ENCODE measurements at places on chromosomes 7 and 10.

GRCh38 chr7:13288516-13288915 lies 601.1 kb downstream of the ARL4A start:
- no peak for ATAC-seq

DNA sequence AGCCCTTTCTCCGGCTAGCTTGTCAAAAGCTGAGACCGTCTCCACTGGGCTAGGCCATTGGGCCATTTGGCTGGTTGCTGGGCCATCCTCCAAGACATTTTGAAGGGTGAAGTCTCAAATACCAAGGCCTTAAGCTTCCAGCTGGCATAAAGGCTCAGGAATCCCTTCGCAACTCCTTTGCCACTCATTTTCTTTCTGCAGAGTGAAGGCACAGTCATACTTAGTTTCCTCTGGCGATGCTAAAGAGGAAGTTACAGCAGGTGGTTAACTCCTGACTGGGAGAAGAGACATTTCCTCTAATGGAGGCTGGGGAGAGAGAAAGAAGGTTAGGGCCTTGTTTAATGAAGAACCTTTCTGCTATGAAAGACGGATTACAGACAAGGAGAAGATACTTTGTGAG lies 4.8 kb upstream of the REPIN1 start:
- no peak for ATAC-seq

DNA sequence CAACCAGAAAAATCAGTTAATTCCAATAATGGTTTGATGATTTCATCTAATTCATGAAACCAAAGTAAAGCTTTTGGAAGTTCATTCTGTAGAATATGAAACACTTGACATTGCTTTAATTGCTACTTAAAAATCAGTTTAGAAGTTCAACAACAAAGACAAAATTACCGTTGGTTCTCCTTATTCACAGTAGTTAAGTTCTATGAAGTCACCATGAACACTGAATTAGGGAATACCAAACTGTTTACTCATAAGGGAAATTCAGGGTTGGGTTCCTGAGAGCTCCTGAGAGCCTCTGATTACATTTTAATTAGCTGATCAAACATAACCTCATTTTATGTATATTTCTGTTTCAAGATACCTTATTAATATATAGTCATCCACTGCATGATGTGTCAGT lies 46.2 kb downstream of the ZNF438 start:
- no peak for ATAC-seq

GRCh38 chr10:130656187-130656575 lies 520.0 kb downstream of the GLRX3 start:
- ATAC-seq, result no peak

DNA sequence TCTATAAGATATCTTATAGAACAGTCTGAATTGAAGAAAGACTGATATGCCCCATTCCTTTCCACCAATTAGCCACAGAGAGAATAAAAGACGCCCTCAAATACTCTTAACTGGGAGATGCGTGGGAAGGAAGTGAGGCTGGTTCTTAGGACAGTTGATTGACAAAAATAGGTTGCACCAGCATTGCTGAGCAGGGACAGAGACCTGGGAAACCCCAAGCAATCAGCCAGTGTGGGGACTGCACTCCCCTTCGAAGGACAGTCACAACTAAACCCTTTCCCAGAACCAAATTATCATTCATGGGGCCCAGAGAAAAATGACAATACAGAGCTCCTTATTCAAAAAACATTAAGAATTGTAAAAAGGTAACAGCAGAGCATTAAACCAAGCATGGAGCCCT lies 196.9 kb upstream of the GHITM start:
- no peak for ATAC-seq

- ATAC-seq, result no peak
Measured at GRCh38 chr7:132785870-132786269, 209.6 kb upstream of the PLXNA4 start.

DNA sequence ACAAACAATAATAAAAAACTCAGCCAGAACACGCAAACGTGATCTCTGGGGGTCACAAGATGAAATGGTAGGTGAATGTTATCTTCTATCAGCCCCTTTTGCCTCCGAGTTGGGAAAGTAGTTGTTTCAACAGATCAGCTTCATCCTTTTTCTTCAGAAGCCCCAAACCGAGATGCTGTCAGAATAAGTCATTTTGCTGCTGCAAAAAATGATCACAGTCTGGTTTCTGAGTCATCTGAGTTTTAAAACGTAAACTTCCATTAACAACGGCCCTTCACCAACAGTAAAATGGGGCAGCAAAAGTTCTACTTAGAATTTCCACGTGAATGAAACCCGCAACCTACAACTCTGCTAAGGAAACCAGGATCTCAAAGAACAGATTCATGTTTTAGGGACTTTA lies 44.9 kb downstream of the JCAD start:
- ATAC-seq, result no peak

- no peak for ATAC-seq
Measured at GRCh38 chr10:22265839-22266537, 48.2 kb upstream of the EBLN1 start.

GRCh38 chr7:74183653-74184450 lies 9.7 kb downstream of the EIF4H start:
- ATAC-seq, result no peak

- no peak for ATAC-seq
Measured at GRCh38 chr10:132310701-132311337, 3.1 kb upstream of the STK32C start.

DNA sequence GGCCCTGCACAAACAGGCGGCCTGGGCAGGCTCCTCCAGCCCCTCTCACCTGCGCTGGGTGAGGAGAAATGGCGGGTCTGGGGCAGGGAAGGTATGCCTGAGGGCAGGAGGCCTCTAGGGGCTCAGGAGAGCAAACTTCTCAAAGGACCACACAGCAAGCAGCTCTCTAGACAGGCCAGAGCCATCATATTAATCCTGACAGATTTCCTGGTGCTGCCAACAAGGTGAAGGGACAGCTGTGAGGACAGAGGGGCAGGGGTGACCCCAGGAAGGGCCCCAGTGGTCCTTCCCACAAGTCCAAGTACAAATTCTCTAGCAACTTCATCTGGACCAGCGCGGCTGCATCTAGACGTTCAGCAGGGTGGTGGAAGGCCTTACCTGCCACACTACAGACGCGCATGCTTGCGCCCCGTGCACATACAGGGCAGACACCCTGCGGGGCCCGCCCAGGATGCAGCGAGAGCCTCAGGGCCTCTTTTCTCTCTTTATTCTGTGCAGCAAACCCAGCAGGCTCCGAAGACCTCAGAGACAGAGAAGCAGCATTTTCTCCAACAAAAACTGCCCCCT lies 62.1 kb downstream of the ZRANB1 start:
- no peak for ATAC-seq

- no peak for ATAC-seq
Measured at GRCh38 chr10:102146971-102147428, 5.2 kb upstream of the NOLC1 start.

DNA sequence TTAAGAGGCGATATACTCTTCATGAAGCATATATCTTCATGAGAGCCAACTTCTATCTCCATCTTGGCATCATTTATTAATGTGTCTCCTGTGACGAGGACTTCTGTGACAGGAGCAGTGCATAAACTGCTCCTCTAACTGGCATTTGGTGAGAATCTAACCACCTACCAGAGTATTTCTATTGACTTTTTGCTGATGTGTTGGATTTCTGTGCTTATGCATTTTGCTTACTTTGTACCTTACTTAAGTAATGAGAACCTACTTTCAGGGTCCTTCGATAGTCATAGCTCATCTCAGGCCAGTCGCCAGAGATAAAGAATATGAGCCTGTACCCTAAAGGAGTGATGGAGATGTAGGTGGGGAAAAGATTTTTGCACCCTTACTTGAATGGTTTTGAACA lies 265.7 kb downstream of the SUGCT start:
- no peak for ATAC-seq

GRCh38 chr10:122159141-122159970 lies 111.7 kb upstream of the BTBD16 start:
- ATAC-seq, result no peak

GRCh38 chr10:58868736-58869435 lies 307.6 kb upstream of the PHYHIPL start:
- no peak for ATAC-seq

DNA sequence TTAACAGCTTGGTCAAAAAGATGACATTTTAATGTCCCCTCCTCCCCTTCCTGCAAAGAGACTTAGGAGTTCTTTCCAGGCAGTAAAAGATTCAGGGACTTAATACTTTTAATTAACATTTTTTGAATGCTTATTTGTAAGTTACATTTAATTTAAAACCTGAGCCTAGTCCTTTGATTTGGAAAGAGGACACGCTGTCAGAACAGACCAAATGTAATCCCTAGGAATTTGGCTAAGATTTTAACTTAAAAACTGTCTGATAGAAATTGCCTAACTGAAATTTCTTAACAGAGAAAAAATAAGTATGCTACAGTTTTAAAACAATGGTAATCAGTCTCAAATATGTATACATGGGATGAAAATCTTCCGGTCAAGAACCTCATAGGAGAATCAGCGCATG lies 98.5 kb downstream of the NRP1 start:
- no peak for ATAC-seq

DNA sequence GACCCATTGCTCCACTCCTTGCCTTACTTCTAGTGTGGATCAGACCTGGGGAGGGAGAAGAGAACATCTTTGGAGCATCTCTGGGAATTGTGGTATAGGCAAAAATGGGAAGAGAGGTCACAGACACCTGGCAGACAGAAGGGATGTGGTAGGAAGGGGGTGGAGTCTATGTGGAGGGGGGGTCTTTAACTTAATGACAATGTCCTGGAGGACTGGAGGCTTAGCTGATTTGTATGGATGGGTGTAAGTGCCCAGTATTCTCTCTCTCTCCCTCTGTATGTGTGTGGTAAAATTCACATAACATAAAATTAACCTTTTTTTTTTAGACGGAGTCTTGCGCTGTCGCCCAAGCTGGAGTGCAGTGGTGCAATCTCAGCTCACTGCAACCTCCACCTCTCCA lies 3.1 kb upstream of the LDB1 start:
- ATAC-seq, result no peak

GRCh38 chr7:128845987-128846386 lies 15.8 kb downstream of the FLNC start:
- no peak for ATAC-seq

DNA sequence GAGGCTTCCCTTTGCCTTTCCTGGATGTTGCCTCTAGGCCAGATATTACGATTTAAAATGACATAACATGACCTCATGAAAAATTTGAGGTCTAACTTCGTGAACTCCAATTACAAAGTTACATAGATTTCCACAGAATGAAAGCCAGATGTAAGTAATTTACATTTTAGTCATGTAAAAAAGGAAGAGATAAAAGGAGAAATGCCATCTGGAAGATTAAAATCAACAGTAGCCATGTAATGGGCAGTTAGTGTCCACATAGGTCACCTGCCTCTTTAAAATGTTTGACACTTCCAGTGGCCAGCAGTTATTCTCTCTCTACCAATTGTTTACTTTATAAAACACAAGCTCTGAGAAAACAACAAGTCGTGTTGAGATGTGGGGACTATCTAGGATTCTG lies 4.1 kb upstream of the VSTM2A start:
- ATAC-seq, result no peak

- ATAC-seq, result peak; percentile 72
Measured at GRCh38 chr7:216360-217300, 24.3 kb downstream of the FAM20C start.

DNA sequence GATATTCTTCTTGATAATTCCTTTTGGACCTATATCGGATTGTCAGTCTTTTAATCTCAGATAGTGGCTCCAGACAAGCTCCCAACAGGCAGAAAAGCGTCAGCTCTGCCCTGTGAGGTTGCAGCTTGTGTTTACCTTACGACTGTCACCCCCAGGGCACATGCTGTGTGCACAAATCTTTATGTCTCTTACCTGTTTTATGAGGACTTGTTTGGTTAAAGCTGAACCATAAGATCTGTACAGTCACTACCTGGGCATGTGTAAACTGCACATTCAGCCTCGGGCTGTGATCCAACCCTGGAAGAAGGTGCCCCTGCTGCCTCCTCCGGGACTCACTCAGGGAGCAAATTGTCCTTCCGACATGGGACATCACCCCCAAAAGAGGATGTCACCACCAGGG lies 119.8 kb downstream of the GALNT17 start:
- ATAC-seq, result no peak

DNA sequence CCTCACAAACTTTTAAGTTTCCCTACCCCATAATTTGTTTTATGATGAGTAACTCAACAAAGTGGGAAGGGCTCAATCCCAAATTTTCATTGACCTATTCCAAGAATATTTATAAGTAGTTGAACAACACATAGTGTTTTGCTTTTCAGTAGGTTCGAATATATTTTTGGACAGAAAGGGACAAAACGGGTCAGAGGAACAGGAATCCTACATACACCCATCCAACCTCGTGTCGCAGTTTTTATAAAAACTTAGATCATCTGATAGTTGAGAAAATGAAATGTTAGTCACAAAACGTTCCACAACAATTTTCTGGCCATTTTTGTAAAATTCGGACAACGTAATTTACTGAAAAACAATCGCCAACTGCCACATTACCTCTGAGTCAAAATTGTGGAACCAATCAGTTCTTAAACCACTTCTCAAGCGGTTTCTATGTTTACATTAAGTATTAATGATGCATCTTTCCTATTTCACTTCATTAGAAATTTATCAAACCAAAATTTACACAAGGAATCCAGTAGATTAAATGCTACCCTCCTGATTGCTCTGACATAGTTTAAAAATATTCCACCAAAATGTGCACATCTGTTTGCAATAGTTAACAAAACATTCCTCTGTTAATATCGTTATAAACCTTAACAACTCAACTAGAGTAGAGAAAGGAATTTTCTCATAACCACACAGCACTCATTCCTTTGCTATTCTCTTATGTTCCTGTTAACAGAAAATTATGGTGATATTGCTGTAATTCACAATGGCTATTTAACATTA lies 6.3 kb downstream of the WNT16 start:
- ATAC-seq, result no peak

DNA sequence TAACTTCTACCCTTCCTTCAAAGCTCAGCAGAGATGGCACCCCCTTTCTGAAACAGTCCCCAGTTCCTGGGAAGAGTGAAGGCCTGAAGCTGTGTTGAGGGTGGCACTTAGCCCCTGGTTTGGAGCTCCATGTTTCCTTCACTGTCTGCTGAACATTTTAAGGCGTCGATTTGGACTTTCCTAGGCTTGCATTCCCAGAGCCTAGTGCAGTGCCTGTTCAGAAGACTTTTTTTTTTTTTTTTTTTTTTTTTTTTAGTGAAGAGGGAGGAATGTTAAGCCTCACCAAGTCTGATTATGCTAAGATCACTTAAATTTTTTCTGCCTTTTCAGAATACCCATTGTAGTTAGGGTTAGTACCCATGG lies 97.0 kb downstream of the PFKFB3 start:
- no peak for ATAC-seq

GRCh38 chr10:4154191-4154715 lies 369.2 kb upstream of the KLF6 start:
- no peak for ATAC-seq

- no peak for ATAC-seq
Measured at GRCh38 chr7:8605221-8605620, 171.8 kb downstream of the NXPH1 start.

- ATAC-seq, result no peak
Measured at GRCh38 chr7:13953368-13953767, 36.1 kb downstream of the ETV1 start.

DNA sequence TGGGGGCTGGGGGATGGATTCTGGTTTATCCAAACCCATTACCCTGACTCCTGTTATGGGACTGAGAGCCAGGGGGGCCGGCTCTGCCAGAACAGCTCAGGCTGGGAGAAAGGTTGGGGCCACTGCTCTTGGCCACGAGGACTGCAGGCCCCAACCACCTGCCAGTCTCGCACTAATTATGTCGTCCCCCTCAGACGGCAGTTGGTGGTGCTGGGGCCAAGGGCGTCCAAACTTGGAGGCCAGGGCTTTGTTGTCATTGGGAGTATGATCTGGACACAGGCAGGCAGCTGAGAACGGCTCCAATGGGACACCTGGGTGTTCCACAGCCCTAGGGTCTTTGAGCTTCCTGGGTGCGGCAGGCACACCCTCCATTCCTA lies 34.7 kb downstream of the DRGX start:
- ATAC-seq, result no peak

- no peak for ATAC-seq
Measured at GRCh38 chr7:105664816-105665525, 83.7 kb upstream of the EFCAB10 start.
